ENCODE measurements at places on chromosomes 5 and 9.

DNA sequence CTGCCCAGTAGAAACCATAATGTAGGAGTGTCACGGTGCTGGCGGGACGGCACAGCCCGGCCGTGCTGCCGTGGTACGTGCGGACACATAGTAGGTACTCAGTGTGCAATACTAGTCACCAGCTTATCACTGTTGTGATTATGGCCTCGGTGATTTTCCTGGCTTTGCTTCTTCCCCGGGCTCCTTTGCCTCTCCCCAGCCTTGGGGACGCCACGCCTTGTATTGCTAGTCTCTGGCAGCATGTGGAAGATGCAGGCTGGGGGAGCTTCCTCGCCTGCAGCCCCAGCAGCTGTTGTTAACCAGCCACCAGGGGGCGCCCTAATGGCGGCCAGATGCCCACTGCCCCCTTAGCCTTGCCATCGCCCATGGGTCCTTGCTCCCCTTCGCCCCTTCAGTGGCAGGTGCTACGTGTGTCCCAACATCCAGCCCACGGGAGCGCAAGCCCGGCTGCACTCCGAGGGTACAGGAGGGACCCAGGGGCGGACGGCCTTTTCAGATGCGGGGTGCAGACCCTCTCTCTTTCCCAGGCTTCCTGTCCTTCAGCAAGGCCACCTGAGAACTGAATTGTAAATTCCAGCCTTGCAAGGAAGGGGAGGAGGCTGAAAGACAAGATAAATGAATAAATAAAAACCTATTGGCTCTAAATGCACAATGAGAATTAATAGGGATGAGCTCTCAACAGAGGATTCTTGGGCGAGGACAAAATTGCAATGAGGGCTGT lies 8.0 kb downstream of the NTNG2 start:
- no peak for DNase-seq

- DNase-seq, result no peak
These were observed 480.2 kb downstream of the RASEF start for GRCh38 chr9:82582693-82583092.

DNA sequence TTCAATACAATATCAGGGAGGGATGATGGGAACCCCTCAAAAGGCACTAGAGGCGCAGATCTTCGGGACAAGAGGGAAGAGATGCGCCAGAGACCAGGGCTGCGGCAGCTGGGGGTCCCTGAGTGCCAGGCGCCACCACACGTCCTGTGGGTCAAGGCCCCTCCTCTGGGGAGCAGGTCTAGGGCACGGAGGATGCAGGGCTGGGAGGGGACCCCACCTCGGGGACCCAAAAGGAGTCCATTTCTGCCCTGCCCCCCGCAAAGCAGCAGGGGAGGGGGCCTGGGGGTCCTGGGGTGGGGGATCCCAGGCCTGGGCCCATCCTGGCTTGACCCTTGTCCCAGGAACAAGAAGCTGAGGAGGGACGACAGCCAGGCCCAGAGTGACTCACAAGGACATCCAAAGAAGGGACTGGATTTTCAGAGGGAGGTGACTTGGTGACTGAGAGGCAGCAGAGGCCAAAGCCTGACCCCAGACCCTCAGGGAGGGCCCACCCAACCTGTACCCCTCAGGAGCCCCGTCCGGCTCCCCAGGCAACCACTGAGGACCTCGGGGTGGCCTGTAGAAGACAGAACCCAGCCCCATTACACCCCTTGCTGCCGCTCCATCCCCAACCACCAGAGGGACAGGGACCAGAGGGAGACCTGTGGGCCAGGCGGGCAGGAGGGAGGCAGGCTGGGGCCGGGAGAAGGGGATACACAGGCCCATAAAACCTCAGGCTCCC lies 54.2 kb downstream of the LRSAM1 start:
- no peak for DNase-seq

GRCh38 chr5:15222156-15222555 lies 277.8 kb upstream of the FBXL7 start:
- DNase-seq, result no peak

DNA sequence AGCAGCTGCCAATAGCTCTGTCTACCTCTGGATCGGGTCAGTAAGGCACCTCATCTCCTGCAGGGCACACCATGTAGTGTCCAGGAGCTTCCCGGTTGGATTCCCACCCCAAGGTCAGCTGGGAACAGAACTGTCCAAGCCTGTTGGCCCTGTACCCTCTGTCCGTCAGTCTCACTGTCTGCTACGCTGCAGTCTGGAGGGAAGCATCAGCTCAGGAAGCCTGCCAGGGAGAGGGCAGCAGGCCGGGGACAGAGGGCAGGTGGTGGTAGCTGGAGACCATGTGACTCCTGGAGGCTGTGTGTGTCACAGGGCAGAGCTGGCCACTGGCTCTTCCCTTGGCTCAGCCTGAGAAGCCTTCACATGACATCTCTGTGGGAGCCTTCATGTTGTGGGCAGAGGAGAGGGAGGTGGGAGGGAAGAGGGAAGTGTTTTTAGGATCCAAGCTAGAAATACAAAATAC lies 134.5 kb downstream of the SEC61B start:
- DNase-seq, result no peak

Data from anterior cingulate cortex (tissue), 58 donors.